ENCODE measurements at places on chromosomes 16 and 17. TPM values are rescaled to one million over a fixed set of nuclear protein-coding genes. Genes with fewer than 3 reads are reported as not detected.

FOXK2 gene
- 23.9 TPM for polyA plus RNA-seq

- DNase-seq = no peak
These were observed 927 bp upstream of the ENGASE start for GRCh38 chr17:79073706-79074088.

DNA sequence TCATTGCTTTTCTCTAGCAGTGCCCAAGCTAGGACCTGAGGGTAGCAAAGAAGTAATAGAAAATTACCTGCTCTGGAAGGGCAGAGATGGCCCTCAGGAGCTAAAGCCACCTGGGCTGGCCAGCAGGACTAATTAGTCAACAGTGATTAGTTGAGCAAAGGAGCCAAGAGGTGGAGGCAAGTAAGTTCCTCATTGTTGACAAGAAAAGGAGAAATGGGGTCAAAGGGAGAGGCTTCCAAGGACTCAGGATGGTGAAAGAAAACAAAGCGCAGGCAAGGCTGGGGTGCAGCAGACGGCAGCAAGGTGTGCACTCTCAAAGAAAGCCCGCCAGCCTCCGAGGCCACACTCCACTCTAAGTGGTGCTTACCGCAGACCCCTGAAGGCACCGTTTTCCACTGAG is 44.6 kb downstream of the CMTM4 start:
- no peak for DNase-seq

DNA sequence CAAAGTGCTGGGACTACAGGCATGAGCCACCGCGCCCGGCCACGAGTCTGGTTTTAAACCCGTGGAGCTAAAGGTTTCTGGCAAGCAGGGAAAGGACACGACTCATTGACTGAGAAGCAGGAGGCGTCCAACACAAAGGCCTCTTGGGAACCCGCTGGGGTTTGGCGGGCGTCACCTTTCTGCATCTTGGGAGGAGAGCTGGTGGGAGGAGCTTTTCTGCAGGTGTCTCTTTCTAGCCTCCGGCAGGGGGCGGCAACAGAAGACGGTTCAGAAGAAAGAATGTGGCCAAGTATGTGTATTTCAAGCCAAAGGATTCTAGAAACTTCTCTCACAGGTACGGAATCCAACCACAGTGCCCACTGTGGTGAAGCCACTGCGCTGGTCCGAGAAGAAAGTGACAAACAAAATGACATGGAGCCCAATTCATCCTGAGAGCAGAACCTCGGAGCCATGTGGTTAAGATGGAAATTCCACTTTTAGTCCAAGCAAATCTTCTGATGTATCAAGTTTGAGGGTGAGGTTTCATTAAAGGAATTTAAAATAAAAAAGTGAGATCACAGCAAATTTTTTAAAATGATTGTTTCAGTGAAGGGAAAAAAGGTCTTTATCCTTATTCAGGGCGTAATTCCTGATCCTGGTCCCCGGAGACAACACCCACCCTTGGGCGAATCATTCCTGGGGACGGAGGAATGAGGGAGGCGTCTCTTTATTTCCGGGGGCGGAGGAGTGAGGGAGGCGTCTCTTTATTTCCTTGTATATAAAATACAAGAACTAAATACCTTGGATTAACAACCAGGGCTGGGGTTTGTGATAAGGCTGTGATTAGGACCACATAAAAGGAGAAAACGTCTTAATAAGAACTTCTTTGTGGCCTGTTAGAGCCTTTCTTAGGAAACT is 97.6 kb downstream of the MRM3 start:
- DNase-seq = peak; percentile 48

NUBP1 gene
- 31.5 TPM for polyA plus RNA-seq

GRCh38 chr17:57551321-57552079 is 193.6 kb downstream of the CCDC182 start:
- no peak for DNase-seq

DNA sequence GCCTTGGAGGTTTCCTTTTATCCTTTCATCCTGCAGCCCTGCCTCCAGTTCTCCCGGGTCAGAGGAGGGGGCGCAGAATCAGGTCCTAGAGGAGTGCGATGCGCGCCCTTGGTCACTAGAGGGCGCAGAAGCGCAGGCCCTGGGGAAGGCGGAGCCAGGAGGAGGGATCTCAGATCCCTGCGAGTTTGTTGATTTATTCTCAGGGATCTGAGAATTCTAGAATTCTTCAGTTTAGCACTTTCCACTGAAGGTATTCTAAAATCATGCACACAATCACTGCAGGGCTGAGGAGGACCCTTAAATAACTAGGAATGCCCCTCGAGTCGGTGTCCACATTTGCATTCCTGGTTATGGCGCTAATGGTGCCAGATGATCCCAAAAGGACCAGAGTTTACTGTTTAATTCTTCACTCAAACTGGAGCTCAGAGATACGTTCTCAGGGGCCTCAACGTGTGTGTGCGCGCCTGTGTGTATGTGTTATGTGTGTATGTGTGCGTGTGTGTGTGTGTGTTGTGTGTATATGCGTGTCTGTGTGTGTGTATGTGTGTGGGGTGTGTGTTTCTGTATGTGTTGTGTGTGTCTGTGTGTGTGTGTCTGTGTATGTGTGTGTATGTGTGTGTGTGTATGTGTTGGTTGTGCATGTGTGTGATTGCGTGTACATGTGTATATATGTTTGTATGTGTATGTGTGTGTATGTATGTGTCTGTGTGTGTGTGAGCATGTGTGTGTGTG is 6.9 kb upstream of the ELAC2 start:
- DNase-seq = peak; percentile 52

GRCh38 chr17:3747805-3748204 is 24.1 kb downstream of the HASPIN start:
- DNase-seq = no peak

TTLL6 gene
- not detected for polyA plus RNA-seq

DNA sequence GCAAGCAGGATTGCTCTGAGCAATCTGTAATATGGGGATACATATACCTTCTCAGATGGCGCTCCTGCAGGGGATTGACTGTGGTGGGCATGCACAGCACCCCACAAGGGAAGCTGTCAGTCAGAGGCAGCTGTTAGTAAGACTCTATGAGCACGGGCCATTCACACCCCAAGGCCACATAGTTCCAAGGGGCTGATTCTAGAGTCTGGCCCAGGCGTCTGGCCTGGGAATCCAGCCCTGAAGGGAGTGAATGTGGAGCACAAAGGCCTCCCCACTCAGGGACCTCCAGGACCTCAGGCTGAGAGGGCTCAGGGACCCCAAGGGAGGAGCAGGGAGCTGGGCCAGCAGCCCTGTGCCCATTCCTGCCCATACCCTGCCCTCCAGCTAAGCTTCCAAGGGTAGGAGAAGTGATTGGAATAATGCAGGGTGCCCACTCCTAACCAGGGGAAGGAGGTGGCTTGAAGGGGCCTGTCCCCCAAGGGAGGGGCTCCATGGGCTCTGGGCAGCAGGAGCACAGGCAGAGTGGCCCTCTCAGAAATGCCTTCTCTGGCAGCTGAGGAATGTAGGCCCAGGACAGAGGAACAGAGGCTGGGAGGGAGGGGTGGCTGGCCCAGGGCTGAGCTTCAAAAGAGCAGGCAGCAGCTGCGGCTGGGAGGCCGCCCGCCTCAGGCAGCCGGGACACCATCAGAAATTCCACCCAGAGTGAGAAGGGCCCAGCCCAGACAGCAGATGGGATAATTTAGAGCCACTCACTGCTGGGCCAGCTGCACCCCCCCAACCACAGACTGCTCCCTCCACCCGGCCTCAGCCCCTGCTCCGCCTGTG is 48.9 kb upstream of the MRPS23 start:
- peak; percentile 49 for DNase-seq

GRCh38 chr17:1648173-1648962 is 1.3 kb downstream of the RILP start:
- DNase-seq = no peak

FKBP10 gene
- 984 TPM for polyA plus RNA-seq

GRCh38 chr17:49132699-49133364 is at the start of gene B4GALNT2:
B4GALNT2 (plus strand) TSS chr17:49132769; CDS start chr17:49132793, 24 bp downstream.
- DNase-seq = no peak

- DNase-seq = peak; percentile 50
These were observed 6.7 kb downstream of the SHMT1 start for GRCh38 chr17:18356624-18357023.

- DNase-seq = peak; percentile 15
These were observed 1.0 kb upstream of the KRTAP4-2 start for GRCh38 chr17:41178843-41179616.

DNA sequence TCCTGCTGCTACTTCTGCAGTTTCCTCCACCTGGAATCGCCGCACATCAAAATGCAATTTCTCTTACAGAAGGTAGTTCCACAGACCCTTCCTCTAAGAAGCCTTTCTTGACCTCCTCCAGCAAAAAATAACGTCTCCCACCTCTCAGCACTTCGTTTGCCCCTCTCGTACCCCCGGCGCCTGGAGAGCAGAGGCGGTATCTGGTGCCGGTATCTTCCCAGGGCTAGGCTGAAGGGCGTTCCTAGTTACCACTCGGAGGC is 482 bp downstream of the DCTPP1 start:
- DNase-seq = no peak

KREMEN2 gene
- 0.11 TPM for polyA plus RNA-seq

- no peak for DNase-seq
These were observed 178.2 kb downstream of the CHD9 start for GRCh38 chr16:53232826-53233529.

DNA sequence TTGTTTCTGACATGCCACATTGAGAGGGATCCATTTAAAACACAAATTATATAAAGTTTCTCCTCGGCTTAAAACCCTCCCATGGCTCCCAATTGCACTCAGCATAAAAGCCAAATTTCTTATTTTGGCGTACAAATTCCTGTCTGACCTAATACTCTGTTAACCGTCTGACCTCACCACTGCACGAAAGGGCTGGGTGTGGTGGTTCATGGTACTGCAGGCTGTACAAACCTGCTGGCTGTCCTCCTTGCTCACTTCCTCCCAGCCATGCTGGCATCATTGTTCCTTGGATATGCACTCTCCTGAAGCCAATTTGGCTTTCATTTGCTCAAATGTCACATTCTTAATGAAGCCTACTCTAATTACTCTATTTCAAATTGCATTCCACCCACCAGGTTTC is 301.6 kb upstream of the C16orf82 start:
- no peak for DNase-seq

GRCh38 chr16:89502081-89502843 is 5.9 kb upstream of the SPG7 start:
- no peak for DNase-seq

CTF1 gene
- 13.8 TPM for polyA plus RNA-seq

GRCh38 chr16:83913245-83913633 is 14.3 kb downstream of the MLYCD start:
- no peak for DNase-seq

DNA sequence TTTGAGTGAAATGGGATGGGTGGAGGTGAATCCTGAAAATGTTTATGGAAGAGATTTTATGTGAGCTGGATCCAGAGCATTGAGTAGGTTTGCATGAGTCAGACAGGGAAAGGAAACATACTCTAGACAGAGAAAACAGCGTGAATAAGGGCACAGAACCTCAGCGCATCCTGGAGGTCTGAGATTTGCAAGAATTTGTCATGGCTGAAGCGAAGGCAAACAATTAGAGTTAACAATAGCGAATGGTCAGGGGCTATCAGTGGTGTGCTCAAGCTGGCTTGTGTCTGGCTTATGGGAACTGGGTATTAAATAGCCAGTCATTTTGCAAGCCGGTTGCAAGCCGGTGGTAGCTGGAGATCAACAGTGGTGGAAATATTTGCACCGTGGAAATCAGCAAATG is 36.4 kb downstream of the MAP2K6 start:
- DNase-seq = no peak

DNA sequence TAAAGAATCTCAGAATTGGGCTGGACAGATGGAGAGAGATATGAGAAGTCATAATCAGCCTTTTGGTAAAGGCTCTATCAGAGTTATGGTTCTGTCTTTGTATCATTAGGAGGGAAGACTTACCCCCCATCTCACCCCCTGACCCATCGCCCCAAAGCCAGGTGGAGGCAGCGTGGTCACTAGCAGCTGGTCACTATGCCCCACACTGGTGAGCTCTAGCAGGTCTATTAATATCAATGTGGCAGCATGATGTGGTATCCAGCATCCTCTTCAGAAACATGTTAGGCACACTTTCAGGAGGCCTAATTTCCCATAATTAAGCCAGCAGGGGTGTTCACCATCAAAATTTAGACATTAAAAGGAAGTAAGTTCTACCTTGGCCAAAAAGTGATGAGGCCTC is 183.8 kb upstream of the COX10 start:
- no peak for DNase-seq

GRCh38 chr17:43530288-43531081 is 15.7 kb downstream of the ETV4 start:
- DNase-seq = peak; percentile 93

DNA sequence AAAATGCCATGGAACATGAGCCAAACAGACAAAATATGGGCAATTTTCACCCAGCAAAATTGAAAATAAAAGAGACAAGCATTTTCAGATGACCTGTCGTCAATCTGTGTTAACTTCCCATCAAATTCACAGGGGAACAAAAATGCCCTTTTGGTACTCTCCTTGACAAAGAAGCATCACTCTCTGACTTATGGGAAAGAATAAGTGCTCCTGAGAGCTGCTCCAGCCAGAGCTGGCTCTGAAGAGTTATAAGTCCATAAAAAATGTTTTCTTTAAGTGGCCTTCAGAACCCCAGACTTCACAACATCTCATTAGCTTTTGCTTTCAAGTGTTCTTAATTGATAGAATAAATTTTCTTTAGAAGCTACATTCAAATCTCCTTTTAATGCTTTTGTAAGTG is 721.4 kb upstream of the GOT2 start:
- no peak for DNase-seq

YBX2 gene
- polyA plus RNA-seq = 0.17 TPM
